Stimulated activated naive CD4-positive, alpha-beta T cell treated with Interleukin-2 at 50 U/mL for 16 hours (primary cell): ENCODE measurements at places on chromosomes 6 and 20.

GRCh38 chr6:35096129-35096862 is 44.8 kb downstream of the TCP11 start:
- no peak for DNase-seq

- DNase-seq: no peak
These were observed 349.9 kb upstream of the FLRT3 start for GRCh38 chr20:14687313-14687712.

DNA sequence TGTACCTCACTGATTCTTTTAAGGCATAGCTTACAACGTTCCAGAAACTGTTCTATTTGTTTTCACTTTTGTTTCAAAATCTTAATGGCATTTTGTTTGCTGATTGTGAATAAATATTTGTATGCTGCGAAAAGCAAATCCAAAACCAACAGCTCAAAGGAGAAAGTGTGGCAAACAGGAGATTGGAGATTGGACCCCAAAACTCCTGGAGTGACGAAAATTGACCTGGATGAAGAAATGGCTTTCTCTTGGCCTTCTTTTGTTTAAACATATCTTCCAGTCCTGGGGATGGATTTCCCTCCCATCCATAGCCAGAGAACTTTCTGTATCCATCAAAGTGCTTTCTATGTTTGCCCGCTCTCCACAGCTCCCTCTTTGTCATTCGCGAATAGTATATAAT is 2.8 kb upstream of the CTCFL start:
- DNase-seq: no peak

GRCh38 chr20:21301940-21302663 is 1.0 kb upstream of the XRN2 start:
- no peak for DNase-seq

DNA sequence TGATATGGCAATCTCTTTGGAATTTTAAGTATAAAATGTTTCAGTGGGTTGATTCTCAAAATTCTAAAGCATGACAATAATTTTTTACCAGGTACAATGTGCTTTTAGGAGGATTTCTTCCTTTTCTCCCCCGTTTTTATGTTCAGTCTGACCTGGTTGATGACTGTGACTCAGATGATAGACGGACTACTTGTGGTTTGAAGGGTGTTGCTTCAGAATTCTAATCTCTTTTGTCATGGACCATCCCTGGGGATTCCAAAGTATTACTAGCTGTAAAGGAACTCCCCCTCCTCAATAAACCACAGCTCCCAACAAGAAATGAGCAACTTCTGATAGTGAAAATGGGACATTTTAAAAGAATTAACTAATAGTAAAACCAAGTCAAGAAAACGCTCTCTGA is 34.9 kb upstream of the TNFAIP3 start:
- no peak for DNase-seq

DNA sequence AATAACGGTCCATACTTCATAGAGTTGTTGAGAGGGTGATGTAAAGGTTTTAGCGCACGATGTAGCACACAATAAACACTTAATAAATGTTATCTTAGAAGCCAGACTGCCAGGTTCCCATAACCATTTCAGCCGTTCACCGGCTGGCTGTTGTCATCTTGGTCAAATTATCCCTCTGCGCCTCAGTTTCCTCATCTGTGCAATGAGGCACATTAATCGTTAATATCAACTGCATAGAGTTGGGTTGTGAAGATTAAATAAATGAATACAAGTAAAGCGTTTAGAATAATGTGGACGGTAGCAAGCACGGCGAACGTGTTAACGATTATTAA is 432 bp upstream of the PSMF1 start:
- DNase-seq: no peak

DNA sequence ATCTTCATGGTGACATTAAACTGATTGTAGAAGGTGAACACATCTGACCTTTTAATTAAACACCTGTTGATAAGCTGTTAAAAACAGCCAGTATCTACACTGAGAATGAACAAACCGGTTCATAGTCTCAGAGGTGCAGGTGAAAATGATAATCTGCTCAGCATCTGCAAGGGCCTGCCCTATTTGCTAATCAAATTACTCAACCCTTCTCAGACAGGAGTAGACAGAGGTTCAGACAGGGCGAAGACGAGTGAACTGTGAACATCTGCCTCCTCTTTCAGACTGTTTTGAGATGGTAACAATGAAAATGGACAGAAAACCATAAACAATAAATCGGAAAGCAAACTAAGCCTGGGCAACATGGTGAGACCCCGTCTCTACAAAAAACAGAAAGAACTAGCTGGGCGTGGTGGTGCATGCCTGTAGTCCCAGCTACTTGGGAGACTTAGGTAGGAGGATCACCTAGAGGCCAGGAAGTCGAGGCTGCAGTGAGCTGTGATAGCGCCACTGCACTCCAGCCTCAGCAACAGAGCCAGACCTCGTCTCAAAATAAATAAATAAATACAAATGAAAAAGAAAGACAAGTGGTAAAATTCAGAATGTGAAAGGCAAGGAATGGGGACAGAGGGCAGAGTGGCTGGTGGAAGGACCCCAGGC is 55.9 kb downstream of the NINL start:
- DNase-seq: no peak

GRCh38 chr6:71072508-71072907 is 115.6 kb upstream of the B3GAT2 start:
- DNase-seq: no peak

- no peak for DNase-seq
These were observed 173.8 kb upstream of the NRSN1 start for GRCh38 chr6:23952245-23952644.

DNA sequence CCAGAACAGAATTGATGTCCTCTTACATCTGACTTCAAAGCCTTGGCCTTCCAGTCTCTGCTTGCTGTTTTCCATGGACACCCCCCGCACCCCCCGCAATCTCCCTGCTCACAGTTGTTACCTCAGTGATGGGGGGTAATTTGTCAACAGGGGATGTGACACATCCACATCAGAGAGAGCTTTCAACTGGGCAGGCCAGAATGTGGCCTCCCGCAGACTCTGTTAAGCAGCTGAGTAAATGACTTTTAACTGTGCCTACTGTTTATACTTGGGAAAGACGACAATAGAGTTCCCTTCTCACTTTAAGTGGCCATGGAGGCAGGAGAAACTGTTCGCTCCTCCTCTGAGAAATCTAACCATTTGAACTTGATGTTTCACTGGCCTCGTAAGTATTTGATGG is 51.0 kb downstream of the TXNDC5 start:
- no peak for DNase-seq

DNA sequence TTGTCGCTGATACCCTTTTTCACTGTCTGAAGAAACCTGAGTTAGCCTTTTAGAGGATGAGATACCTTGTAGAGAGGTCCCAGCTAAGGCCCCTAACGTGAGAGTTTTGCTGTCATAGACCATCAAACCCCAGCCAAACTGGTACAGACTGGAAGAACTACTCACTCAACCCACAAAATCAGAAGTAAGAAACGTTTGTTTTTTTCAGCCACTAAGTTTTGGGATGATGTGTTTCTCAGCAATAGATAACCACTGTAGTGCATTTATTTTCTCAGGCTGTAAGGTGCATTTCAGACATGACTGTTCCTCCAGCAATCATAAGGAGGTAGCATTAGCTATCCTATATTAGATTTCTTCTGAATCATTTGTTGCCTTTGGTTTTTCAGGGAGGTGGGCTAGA is 407.3 kb upstream of the FLRT3 start:
- DNase-seq: no peak

DNA sequence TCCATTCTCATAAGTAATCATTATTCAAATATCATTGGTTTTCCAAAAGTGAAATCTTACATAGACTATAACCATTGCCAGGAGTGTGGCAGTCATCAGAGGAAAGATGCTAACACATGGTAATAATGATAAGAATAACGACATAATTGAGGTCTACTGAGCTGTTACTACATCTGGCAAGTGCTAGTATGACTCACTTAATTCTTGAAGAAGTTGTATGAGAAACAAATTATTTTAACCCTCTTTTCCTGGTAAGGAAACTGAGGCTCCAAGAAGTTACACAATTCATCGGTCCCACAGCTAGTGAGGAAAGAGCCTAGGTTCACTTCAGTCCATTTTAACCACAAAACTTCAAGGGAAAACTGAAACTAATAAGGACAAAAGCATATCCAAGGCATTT is 335.6 kb upstream of the BTBD3 start:
- DNase-seq: no peak

DNA sequence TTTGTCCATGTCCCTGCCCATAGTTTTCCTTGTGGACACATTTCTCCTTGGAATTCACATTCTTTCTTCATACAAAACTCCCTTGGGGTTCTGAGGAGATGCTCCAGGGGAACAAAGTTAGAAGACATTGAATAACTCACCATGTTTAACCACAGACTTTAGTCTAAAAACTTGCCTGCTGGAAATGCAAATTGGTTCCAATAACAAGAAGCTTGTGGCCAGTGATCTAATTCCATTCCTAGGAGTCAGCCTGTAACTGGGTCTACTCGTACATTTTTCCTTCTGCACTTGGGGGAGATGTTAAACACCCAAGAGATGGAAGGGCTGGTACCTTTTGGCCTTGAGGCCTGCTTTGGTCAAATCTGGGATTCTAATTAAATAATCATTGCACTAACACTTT is 60.2 kb downstream of the SCML4 start:
- DNase-seq: no peak

DNA sequence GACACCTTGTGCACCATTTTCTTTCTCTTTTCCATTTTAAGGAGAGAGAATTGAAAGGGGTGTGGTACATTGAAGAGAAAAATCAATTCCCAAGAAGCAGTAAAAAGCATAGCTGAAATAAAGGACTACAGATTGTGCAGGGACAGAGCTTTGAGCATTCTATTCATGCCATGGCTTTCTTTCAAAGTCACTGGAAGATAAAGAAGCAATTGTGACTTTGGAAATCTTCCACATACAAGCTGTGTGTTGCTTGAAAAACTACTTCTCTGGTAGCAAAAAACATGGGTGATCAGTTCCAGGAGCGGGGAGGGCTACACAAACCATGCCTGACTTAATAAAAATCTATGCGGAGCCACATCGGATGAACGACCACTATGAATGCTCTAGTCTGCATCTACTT is 230.2 kb upstream of the THEMIS start:
- no peak for DNase-seq

DNA sequence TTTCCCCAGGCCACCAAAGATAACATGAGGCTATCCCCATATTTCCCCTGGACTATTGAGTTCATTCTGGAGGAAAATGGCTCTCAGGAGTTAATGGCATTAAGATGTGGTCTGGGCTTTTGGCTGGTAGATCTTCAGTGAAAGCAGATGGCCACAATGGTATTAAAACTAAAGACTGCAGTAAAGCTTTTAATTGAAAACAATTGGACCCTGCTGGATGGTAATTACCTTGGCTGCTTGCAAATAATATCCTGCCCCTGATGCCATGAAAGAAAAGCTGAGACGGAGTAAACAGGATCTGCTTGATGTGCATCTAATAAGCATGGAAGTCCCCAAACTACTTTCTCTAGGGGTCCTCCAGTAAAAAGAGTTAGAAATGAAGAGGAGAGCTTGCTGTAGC is 255.8 kb downstream of the QKI start:
- no peak for DNase-seq

- DNase-seq: no peak
These were observed 158.8 kb downstream of the NKAIN2 start for GRCh38 chr6:123962508-123962907.

DNA sequence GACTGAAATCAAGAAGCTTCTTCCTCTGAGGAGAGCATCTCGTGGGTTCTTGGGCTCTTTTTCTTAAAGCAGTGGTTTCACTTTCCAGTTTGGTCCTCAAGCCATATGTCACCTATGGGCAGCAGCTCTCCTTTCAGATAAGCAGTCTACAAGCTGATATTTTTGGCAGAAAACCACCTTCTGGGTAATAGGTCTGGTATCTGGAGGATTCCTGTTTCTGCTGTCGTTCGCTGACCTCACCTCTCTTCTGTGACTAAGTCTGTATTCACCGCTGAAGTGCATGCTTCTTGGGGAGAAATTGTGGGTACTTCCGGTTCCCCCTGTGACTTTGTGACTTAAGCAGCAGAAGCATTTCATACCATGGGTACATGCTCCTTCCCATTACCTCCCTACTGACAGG is 193.6 kb downstream of the EDN1 start:
- no peak for DNase-seq

DNA sequence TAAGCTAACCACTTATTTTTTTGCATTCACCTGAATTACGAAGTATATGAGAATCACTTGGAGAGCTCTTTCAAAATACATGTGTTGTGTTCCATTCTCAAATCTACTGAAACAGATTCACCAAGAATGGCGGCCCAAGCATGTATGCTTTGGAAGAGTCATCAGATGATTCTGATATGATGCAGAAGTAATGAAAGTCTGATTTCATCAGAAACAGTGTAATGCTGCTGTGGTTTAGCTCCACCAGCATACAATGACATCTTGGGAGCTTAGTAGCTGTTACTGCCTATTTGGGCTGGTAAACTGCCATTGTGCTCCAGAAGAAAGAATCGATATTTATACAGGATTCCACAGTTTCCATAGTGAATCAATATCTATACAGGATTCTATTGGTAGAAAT is 52.9 kb downstream of the UBR2 start:
- no peak for DNase-seq

- DNase-seq: peak; percentile 90
These were observed 664 bp upstream of the BAG6 start for GRCh38 chr6:31652925-31653724.
